ENCODE measurements at places on chromosomes 16 and 17.
A peak's percentile ranks its signal among the peaks of the same experiment; 100 is the strongest.

DNA sequence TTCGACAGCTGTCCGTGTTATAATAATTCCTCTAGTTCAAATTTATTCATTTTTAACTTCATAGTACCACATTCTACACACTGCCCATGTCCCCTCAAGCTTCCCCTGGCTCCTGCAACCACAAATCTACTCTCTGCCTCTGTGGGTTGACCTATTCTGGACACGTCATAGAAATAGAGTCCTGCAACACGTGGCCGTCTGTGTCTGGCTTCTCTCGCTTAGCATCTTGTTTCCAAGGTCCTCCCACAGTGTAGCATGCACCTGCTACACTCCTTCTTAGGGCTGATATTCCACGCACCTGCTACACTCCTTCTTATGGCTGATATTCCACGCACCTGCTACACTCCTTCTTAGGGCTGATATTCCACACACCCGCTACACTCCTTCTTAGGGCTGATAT is 16.5 kb downstream of the SCGB1C2 start:
- DNase-seq = no peak

GRCh38 chr16:50301626-50302471 is 35.5 kb downstream of the ADCY7 start:
- DNase-seq = no peak

- DNase-seq = no peak
Measured at GRCh38 chr17:73623247-73623646, 21.0 kb downstream of the SDK2 start.

- no peak for DNase-seq
Measured at GRCh38 chr17:78958641-78959127, 21.0 kb downstream of the LGALS3BP start.

DNA sequence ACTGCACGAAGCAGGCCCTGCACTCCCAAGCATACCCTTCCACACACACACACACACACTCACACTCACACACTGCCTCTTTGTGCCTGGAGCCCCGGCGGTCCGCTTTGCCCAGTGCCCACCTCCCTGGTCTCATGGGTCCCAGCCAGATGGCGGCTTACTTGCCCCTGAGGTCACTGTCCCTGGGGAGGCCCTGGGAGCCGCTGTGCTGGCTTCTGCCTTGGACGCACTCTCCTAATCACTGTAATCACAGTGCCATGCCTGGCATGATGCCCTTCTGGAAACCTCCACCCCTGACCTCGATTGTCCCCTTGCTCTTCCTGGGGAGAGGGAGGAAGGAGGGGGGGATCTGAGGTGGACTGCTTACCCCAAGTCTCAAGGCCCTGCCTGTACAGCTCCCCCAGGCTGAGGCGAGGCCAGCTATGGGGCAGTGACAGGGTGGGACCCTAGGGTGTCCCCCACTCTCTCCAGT is 36.0 kb downstream of the ARHGAP23 start:
- no peak for DNase-seq

GRCh38 chr17:2250140-2251095 is 53.2 kb downstream of the SMG6 start:
- DNase-seq = no peak

DNA sequence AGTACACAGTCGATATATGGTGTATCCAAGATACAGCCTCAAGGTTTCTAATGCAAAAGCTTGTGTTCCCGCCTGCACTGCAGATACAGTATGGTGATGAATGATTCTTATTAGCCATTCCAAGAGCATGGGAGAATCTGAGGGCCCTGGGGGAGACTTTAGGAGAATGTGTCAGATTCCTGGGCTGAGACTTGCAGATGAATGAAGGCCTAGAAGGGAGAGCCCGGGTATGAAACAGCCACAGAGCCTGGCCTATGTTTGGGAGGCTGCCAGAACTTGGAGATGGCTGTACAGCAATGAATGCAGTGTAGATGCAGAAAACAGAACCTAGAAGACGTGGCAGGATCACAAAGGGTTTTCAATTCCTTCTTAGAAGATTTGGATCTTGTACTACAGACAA is 510.7 kb downstream of the HAPSTR1 start:
- no peak for DNase-seq

GRCh38 chr16:12667909-12668308 is 135.8 kb downstream of the CPPED1 start:
- no peak for DNase-seq

- no peak for DNase-seq
Measured at GRCh38 chr17:17351356-17351891, 48.3 kb downstream of the NT5M start.

DNA sequence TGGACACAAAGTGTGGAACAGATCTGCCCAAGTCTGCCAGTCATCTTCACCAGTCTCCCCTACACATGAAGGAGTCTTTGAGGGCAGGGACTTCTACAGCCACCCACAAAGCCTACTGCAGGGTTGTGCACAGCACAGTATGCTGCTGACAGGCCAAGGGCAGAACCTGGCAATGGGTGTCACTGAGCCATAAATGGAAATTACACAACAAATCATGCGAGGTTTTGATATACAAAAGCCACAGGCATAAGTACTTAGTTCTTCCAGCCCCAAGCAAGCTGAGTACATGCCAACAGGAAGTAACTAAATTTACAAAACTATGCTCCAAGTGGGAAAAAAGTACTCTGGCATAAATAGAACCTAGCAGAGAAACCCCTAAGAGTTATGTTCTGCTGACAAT is 7.8 kb upstream of the PSMC3IP start:
- no peak for DNase-seq

- DNase-seq = peak; percentile 67
Measured at GRCh38 chr17:66331038-66331816, 28.8 kb downstream of the PRKCA start.

- no peak for DNase-seq
Measured at GRCh38 chr16:77643176-77643575, 79.1 kb upstream of the NUDT7 start.

DNA sequence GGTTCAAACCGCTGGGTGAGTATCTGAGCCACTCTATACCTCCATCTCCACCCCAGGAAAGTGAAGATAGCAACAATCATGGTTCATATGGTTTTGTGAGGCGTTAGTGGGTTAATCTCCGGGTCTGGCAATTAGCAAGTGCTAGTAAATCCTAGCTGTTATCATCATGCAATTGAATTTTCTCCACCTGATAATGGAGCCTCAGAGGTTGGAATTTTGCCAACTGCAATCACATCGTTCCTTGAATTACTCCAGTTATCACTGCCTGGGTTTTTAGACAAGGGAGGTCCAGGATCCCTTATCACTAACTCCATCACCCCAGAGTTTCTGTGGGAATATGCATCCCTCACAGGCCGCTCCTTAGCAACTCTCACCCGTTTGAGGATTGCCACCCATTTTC is 311.5 kb downstream of the RBFOX1 start:
- no peak for DNase-seq

DNA sequence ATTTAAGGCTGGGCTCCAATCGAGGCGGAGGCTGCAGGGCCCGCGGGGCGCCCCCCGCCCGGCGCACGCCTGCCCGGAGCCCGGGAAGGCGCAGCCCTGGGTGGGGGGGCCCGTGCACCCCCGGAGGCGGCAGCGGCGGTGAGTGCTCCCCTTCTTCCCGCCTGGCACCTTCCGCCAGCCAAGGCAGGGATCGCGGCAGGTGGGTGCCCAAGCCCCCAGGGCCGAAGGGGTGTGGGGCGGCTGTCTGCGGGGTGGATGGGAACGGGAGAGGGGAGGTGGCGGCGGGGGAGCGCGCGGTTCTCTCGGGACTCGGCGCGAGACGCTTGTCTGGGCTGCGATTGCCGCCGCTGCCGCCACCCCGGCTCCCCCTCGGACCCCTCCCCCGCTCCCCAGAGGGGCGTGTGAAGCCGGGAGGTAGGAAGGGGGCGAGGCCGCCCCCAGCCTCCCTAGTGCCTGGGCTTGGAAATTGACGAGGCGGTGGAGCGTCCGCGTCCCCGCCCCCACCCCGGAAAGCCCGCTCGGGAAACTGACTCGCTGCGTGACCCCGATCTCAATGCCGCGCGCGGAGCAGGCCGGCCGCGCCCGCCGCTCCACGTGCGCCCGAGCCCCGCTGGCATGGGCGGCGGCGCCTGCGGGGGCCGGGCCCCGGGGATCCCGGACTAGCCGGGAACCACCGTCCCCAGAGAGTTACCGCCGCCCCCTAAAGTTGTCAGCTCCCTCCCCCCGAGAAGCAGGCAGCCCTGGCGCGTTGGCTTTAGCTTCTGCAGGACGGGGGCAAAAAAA is 231.5 kb downstream of the MRTFB start:
- DNase-seq = no peak

DNA sequence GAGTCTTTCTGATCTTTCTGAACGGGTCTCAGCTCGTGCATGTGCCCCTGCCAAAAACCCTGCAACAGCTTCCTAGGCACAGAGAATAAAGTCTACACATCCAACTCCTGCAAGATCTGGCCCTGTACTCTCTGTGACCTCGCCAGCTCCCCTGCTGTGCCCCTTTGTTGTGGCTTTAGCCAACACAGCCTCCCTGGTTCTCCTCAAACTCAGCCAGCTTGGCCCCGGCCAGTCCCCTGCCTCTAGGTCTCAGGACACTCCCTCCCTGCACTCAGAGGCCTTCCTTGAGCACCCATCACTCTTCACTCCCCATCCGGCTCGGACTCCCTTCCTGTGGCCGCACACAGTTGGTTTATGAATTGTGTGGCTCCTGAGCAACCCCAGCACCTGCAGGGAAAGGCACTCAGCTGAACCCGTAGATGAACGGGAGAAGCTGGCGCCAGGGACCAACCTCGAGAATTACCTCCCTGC is 1.4 kb downstream of the CEP131 start:
- no peak for DNase-seq

- DNase-seq = no peak
Measured at GRCh38 chr16:81694494-81695280, 84.4 kb upstream of the PLCG2 start.

GRCh38 chr16:29819506-29819905 is 756 bp upstream of the MVP start:
- no peak for DNase-seq

GRCh38 chr16:63978240-63978639 is 1143.6 kb downstream of the CDH11 start:
- DNase-seq = no peak

DNA sequence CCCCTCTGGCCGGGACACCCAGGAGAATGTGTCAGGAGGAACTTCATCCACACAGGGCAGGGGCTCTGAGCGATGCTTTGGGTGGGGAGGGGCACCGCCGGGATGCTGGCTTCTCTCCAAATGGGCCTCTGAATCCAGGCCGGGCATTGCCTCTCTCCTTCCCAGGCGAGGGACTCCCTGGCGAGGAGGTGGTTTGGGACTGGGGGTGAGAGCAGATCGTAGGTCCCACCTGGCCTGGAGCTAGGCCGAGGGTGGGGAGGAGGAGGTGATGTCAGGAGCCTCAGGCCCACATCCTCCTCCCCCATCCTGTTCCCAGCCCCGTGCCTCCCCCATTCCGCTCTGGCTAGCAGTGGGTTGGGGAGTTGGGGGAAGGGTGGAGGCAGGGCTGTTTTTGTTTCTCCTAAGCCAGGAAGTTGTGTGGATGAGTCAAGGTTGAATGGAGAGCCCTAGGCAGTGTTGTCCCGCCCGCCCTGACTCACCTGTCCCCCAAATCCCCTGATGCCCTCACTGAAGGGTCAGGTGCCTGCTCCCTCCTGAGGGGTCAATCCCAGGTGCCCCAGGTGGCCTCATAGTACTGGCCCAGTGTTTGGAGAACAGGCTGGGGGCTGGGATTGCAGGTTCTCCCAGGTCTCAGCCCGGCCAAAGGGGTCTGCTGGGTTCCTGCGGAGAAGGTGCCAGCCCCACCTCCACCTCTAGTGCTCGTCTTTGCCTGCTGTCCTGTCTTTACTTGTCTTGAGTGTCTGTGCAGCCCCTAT is 2.8 kb downstream of the GRB7 start:
- DNase-seq = no peak

GRCh38 chr17:83131401-83132011 is 52.1 kb downstream of the METRNL start:
- no peak for DNase-seq

DNA sequence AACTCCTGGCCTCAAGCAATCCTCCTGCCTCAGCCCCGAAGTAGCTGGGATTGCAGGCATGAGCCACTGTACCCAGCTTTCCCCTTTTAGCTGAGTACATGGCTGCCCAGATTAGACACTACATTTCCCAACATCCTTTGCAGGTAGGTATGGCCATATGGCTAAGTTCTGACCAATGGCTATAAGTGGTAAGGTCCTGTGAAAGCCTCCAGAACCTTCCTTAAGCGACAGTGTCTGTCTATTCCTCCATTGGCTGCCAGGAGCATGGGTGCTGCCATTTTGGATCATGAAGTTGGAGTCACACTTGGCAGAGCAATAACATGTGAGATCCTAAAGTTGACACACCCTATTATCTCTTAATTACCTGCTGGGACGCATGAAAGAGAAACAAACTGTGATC is 24.4 kb upstream of the CRHR1 start:
- DNase-seq = no peak

DNA sequence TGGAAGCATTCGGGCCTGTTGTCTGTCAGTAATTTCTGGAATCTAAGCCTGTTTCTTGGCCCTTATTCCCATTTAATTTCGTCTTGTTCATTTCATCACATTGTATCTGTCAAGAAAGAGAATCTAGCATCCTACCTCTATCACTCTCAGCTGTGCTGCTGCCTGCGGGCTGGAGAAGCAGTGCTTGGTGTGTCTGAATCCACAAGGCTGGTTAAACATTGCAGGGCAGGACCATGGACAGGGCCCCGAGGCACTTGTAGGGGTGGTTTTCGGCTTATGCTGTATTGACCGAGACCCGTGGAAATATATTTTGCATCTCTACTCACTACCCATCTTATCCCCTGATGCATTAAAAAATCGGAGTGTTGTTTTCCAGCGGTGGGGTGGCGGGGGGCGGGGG is 3.1 kb downstream of the RAB11FIP4 start:
- DNase-seq = no peak

DNA sequence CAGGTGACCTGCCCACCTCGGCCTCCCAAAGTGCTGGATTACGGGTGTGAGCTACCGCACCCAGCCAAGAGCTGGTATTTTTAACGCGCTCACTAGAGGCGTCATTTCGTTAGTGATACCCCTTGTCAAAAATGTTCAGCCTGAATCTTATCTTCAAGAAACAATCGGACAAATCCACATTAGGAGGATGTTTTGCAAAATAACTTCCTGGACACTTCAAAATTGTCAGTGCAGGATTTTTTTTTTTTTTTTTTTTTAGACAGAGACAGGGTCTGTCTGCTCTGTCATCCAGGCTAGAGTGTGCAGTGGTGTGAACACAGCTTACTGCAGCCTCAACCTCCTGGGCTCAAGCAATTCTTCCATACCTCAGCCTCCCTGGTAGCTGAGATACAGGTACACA is 63.0 kb downstream of the RMI2 start:
- DNase-seq = no peak

DNA sequence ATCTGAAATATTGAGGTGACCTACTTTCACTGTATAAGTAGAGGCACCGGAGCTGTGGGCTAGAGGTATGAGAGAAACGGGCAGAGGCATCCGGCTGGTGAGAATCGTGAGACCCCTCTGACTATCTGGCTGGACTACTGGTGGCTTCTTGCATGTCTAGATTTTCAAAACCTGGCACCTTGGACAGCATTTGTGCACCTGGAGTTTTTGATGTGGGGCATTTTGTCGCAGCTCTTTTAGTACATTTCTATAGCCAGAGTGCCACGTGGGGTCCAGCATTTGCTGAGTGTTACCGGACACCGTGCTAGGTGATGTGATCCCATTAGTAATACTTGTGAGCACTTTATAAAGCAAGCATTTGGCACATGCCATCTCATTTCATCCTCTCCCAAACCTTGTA is 32.6 kb upstream of the SHISA9 start:
- DNase-seq = no peak

All from CD4-positive, CD25-positive, alpha-beta regulatory T cell (primary cell).